ENCODE measurements at places on chromosomes 6 and 20. TPM values are rescaled to one million over a fixed set of nuclear protein-coding genes. Genes with fewer than 3 reads are reported as not detected.

Gene ARHGAP40
- total RNA-seq = under 0.01 TPM

Gene MEP1A
- not detected for total RNA-seq

Gene CST3
- 117 TPM for total RNA-seq

Gene CALHM5
- total RNA-seq = 3.0 TPM

Gene OR5V1
- not detected for total RNA-seq
